HFFc6 (cell line): ENCODE measurements at places on chromosomes 2 and 18. TPM values are rescaled to one million over a fixed set of nuclear protein-coding genes. Genes with fewer than 3 reads are reported as not detected.

RNF144A gene
- total RNA-seq = not detected in 3 replicates

PDE11A gene
- total RNA-seq = 1.2 and 2.6 TPM in 2 replicates

ZNF521 gene
- 0.51 and 9.7 TPM in 2 replicates for total RNA-seq

- H3K4me1 ChIP-seq = peaks cover 37% of the 10 kb centered on the region
- peaks cover 2% of the 10 kb centered on the region; the same call in 1 of the 2 replicates for H3K27me3 ChIP-seq
- H3K36me3 ChIP-seq = peaks cover 21% of the 10 kb centered on the region
- DNase-seq = no peak
- H3K4me3 ChIP-seq = no peak overlapping the region
These were observed 174.6 kb downstream of the THADA start for GRCh38 chr2:43421194-43421593.

- peaks cover 8% of the 10 kb centered on the region; the same call in 1 of the 2 replicates for H3K27me3 ChIP-seq
- H3K4me3 ChIP-seq = no peak overlapping the region
- no peak overlapping the region for H3K27ac ChIP-seq
These were observed 231.4 kb downstream of the LRRTM1 start for GRCh38 chr2:80073134-80073561.
